NCI-H524 treated with DMSO at 0.1 percent for 48 hours (cell line): ENCODE measurements at places on chromosomes 16 and 17.

- peak; percentile 28 for DNase-seq
Measured at GRCh38 chr16:72220875-72221629, 49.1 kb upstream of the PMFBP1 start.

GRCh38 chr16:52581530-52581929, 34.6 kb upstream of the TOX3 start:
- no peak for DNase-seq

GRCh38 chr16:87824991-87825841, 44.1 kb downstream of the SLC7A5 start:
- no peak for DNase-seq

GRCh38 chr16:86245351-86245750, 265.0 kb upstream of the FOXF1 start:
- DNase-seq = no peak

DNA sequence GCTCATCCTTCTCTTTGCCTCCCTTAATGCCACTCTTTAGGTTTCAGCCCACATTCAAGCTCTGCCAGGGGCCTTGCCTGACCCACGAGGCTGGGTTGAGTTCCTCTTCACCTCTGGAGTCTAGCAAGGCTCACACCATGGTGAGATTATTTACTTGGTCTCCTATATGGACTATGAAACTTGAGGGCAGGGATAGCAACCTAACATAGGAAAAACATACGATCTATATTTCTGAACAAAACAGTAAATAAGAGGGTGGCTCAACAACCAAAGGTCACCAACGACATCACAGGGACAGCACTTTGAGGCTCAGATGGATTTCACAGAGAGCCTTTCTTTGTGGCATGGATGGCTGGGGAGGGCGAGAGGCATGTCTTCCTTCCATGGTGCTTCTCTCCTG, 197.0 kb downstream of the MAF start:
- DNase-seq = no peak

GRCh38 chr16:46972429-46973206, 856 bp downstream of the DNAJA2 start:
- no peak for DNase-seq

DNA sequence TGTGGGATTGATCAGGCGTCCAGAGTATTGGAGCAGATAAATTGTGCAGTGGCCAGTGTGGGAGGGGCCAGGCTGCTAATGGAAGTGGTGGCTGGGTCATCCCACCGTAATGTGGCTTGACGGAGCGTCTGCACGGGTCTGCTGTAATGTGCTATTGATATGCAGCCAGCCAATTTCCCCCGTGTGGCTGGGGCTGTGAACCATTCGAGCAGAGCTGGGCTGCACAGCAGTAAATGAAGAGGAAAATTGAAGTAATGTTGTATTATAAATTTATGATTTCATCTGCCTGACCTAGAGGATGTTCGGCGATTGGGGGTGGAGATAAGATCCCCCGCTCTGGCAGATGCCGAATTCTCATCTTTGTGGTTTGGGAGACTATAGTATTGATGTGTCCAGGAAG, 121.5 kb downstream of the CCDC182 start:
- no peak for DNase-seq

DNA sequence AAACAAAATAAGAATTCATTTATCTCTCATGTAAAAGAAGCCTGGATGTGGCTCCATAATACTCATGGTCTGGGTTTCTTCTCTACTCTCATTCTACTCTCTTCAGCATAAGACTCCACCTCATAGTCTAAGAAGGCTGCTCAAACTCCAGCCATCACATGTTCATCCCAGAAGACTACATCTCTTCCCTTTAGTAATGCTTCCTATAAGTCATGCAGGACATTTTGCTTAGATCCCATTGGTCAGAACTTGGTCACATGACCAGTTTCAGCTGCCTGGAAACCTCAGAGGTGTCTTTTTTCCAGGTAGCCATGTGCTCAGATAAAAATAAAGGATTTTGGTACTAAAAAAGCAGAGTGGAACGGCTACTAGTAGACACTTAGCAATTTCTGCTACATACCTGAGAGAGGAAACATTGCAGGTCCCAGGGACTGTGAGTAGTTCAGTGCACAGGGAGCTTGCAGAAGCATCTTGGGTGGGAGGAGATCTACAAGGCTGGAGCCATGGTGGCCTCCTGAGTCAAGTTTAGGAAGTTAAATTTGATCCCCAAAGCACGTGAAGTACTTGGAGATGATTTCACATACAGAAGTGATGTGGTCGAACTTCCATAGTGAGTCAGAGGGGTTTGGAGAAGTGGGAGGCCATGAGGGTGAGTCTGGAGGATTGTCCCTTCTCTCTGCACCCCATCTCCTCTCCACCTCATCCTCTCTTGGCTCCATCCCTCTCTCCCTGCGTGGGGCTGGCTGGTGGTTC, 110.2 kb downstream of the CCDC182 start:
- no peak for DNase-seq

DNA sequence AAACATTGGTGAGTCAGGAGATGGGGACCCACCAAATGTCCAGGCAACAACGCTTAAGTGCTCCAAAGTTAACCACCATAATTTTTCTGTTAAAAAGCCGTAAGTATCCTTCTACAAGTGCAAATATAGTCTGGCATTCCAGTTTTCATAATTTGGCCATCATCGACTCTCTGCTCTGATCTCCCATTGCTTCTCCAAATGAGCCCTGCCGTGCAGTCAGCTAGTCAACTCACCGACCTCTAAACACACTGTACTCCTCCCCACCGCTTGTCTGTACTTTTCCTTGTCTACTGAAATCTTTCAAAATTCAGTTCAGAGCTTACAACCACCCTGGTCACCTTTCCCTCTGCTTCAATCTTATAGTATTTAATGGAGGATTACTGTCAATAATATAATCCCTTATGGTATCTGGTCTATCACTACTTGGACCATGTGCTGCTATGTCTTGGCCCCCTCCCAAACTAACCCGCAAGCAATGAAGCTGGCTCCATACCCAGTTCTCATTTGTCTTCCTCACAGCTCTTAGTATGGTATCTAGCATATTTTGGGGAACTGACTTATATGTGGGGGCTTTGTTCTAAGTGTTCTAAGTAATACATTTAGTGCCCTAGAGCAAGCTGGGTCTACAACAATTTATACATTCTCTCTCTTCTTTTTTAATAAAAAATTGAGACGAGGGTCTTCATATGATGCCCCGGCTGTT, 52.7 kb upstream of the SLC25A19 start:
- peak; percentile 32 for DNase-seq

GRCh38 chr17:15955793-15956541, 11.0 kb downstream of the ADORA2B start:
- DNase-seq = peak; percentile 98

DNA sequence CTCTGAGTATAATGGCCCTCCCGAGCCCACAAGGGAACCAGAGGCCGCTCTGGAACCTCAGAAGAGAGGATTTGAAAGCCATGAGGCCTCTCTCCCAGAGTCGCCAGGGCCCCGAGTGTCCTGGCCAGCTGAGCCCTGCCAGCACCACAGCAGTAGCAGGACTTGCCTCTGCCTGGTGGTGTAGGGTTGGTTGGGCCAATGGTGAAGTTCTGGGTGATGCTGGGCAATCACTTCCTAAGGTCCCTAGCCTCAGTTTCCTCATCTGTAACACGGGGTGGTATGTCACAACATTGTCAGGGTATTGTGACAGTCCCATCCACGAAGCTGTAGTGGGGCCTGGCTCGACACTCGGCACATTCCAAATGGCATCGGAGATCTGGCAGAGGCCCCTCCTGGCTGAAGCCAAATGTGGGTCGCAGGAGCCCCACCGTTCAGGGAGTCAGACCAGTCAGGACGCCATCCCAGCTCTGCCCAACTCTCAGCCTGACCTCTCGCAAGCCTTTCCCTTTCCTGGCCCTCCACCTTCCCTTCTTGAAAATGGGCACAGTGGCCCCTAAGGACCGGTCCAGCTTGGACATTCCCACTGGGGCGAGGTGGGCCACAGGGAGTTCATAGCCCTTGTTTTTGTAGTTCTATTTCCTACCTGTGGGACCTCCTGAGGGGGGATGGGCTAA, 1.7 kb downstream of the NATD1 start:
- DNase-seq = no peak
